ENCODE measurements at places on chromosomes 12 and 14.

DNA sequence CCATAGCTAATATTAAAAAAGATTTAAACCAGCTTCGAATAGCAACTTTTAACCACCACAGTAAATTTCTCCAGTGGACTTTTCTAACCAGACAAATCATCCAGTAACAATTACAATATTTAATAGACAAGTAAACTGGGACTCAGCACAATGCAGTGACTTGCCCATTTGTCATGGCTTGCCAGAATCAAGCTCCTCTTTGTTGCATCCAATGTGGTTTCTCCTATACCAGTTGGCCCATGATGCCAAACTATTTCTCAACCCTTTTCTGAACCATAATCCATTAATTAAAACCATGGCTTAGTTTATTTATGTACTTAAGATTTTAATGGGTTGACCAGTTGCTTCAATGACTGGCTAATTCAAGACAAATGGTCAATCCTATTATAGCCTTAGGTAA, 64.4 kb downstream of the DIO2 start:
- DNase-seq = no peak

DNA sequence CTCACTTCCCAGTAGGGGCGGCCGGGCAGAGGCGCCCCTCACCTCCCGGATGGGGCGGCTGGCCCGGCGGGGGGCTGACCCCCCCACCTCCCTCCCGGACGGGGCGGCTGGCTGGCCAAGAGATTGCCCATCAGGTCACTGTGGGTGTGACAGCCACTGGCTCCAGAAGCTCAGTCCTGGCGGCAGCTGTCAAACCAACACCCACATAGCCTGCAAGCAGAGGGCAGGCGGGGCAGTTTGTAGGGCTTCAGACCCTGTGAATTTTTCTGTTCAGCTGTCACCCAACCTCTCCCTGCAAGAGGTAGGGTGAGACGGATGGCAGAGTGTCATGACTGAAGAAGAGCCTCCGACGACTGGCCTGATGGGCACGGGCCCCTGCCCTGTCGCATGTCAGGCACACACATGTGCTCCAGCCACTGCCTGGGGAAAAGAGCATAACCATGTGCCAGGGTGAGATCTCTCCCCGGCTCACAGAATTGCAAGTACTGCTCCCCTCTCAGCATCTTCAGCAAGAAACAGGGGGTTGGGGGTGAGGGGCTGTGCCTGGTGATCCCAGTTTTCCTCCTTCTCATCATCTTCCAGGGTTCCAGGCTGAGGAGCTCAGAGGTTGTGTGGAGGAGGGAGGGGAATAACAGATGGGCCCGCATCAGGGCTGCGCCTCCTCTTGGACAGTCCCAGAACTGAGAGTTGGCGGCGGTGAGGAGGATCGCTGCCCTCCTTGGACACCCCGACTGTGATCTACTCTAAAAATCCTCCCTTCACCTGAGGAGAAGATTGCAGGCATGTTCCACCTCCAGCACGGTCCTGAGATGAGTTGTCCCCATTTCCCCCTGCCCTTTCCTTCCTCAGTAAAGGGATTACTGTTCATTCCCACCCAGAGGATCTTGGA, 11.2 kb upstream of the PRPH start:
- DNase-seq = no peak

DNA sequence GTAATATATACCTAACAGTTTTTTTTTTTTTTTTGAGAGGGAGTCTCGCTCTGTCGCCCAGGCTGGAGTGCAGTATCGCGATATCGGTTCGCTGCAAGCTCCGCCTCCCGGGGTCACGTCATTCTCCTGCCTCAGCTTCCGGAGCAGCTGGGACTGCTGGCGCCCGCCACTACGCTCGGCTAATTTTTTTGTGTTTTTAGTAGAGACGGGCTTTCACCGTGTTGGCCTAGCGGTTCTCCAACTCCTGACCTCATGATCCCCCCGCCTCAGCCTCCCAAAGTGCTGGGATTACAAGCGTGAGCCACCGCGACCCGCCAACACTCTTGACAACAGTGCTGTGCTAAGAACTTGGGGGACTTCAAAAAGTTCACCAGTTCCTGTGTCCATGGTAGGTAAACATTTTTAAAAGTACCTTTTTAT, 63.5 kb downstream of the FOXG1 start:
- no peak for DNase-seq

DNA sequence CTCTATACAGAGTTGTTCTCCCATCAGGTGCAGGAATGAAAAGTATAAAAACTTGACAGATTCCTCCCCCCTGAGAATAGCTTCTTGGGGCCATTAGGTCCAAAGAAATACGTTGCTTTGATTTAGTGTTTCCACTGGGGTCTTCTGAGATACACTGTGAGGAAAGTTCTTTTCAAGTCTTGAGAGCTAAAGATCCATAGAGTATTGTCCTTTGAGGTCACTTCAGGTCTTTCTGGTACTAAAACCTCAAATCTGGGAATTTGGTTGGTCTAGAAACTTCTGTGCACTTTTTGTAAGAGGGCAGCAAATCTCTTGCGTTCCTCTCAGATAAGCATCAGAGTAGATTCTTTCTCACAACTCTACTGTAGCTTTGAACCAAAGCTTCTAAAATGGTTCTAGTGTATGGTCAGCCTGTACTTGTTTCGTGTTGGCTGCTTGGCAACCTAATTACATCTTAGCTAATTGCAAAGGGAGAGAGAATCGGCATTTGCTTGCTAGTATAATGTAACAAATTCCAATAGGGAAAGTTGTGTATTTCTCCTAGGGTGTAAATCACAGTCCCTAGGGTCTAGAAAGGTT, 10.0 kb downstream of the SRSF5 start:
- no peak for DNase-seq

- DNase-seq = no peak
Observed at GRCh38 chr12:117158096-117158495, 32.2 kb downstream of the FBXO21 start.

- DNase-seq = no peak
Observed at GRCh38 chr14:38762845-38763244, 340.2 kb downstream of the SEC23A start.

DNA sequence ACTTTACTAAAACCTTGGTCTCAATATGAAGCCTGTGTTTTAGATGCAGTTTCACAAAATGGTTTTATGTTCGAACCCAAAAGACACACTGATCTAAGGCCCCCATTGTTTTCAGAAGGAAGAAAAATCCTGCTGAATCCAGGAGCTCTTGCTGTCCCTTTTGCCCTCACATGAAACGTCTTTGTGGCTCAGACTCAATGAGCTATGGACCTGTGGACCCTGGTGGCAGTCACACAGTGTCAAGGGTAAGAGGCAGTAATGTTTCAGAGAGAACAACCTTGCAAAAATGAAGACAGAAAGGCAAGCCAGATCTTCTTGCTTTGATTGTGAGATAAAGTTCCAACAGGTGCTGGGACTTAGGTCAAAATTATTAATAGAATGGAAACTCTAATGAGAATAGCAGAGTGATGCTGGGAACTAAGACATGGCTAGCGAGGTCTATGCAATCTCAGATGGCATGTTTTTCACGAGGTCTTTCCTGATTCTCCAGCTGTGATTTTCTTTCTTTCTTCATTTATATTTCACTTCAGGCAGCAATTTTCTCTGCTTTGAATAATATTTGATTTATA, 164.9 kb upstream of the SLC38A2 start:
- no peak for DNase-seq

- no peak for DNase-seq
Observed at GRCh38 chr12:52969828-52970569, 21.1 kb downstream of the KRT18 start.

GRCh38 chr14:26217778-26218177, 380.1 kb downstream of the NOVA1 start:
- no peak for DNase-seq

- DNase-seq = no peak
Observed at GRCh38 chr12:109765446-109765810, 51.8 kb downstream of the FAM222A start.

DNA sequence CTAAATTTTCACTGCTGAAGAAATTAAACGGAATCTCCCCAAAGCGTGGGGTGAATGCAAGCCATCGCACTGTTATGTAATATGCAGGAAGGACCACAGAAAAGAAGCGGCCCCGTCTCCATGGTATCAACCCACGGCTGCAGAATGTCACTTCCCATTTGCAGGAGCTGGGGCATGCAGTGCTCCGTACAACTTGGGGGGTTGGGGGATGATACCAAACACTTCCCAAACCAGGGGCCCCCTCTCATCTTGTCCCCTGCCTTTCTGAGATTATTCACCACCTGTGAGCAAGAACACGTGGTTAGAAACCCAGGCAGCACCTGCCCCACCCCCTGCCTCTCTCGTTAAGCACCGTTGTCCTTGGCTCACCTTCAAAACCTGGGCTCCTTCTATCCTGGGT, 505.1 kb upstream of the TMEM132C start:
- DNase-seq = no peak

DNA sequence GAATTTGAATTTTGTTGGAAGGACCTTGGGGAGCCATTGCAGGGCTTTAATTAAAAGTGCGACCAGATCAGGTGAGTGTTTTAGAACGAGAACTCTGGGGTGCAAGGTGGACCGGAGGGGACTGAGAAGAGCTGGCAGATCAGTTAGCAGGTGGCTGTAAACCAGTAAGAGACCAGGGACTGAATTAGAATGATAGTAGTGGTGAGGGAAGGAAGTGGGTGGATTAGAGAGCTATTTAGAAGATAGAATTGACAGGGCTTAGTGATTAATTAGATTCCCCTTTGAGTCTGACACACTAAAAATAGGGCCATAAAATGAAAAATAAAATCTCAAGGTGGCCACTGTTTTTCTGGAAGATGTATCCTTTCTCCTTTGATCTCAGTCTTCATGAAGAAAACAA, 44.8 kb downstream of the PLXNC1 start:
- no peak for DNase-seq

GRCh38 chr12:114240288-114240687, 165.7 kb downstream of the TBX5 start:
- DNase-seq = no peak

- no peak for DNase-seq
Observed at GRCh38 chr14:93286212-93286890, 46.5 kb downstream of the BTBD7 start.

- no peak for DNase-seq
Observed at GRCh38 chr12:106081606-106082005, 57.1 kb downstream of the NUAK1 start.

GRCh38 chr12:47611906-47612305, 93.9 kb downstream of the RPAP3 start:
- DNase-seq = no peak

DNA sequence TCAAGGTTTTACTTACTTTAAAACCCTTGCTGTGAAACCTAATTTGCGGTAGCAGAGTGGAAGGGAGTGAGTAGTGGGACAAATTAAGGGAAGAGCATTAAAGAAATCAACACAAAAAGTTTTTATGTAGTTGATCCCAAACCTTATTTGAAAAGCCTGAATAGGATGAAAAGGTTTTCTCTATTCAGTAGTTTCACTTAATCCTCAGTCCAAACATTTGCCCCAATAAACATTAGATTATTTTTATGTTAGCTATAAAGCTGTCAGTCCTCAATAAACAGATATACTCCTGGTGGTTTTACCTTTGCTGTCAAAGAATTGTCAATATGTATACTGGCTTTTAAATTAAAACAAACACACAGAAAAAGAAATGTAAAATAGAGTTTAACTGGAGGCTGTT, 136.0 kb downstream of the PAX9 start:
- DNase-seq = no peak

- no peak for DNase-seq
Observed at GRCh38 chr14:65007202-65007601, 20.5 kb downstream of the FNTB start.

- DNase-seq = no peak
Observed at GRCh38 chr12:123142518-123142840, 8.4 kb downstream of the PITPNM2 start.

DNA sequence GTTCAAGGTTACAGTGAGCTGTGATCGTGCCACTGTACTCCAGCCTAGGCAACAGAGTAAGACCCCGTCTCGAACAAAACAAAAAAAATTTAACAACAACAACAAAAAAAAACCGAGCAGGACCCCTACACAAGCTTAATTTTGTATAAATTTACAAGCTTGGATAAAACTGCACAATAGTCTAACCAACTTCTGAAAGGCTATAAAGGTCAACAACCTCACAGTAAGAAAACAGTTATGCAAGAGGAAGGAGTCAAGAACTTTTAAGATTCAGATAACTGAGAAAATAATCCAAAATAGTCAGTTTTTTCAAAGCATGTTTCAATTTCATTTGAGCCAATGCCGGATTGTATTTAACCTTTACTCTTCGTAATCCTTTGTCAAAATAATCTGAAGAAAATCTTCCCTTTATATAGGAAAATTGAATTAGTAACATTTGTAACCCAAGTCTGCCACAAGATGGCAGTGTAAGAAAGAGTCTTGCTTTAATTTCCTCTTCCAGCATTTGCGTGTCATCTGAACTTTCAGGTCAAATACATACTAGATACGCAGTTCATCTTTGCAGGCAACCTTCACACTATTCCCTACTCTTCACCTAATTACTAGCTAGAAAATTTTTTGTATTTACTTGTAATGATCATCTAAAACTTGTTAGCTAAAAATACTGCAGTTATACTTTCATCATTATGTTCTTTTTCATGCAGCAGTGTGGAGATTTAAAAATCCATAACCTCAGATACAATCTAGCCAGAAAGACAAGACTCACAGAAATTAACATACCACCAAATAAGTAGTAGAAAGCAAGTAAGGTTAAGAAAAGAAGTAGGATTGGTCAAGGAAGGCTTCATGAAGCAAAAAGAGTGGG, 5.8 kb downstream of the CCNB1IP1 start:
- DNase-seq = no peak

DNA sequence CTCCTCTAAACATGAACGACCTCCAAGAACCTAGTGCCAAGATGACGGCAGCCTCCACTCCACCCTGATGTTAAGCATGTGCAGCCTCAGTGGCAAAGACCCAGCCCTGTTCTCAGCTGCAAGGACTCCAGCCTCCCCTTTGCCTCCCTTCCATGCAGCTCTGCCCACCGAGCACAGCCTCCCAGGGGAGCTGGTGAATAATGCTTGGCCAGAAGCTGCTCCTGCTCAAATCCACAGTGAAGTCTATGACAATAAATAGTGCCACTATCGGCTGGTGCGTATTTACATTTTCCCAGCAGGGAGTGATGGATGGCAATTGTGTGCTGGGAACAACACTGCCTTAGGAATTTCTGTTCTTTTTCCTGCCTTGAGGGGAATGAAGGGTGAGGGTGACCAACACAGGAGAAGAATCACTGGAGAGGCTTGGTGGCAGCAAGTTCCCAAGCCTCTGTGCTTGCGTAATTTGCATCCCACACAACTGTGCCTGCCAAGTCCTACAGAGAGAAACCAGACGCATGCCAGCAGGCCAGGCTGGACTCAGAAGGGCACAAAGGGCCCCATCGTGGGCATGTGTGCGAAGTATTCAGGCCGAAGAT, 29.9 kb upstream of the TC2N start:
- DNase-seq = no peak

- no peak for DNase-seq
Observed at GRCh38 chr12:121773011-121773777, 20.3 kb downstream of the RHOF start.

Measured in GOT3 (cell line).